ENCODE measurements at places on chromosomes 7 and 10.

GRCh38 chr7:149714910-149715471, 58.4 kb downstream of the ZNF467 start:
- peak; percentile 53 for DNase-seq

DNA sequence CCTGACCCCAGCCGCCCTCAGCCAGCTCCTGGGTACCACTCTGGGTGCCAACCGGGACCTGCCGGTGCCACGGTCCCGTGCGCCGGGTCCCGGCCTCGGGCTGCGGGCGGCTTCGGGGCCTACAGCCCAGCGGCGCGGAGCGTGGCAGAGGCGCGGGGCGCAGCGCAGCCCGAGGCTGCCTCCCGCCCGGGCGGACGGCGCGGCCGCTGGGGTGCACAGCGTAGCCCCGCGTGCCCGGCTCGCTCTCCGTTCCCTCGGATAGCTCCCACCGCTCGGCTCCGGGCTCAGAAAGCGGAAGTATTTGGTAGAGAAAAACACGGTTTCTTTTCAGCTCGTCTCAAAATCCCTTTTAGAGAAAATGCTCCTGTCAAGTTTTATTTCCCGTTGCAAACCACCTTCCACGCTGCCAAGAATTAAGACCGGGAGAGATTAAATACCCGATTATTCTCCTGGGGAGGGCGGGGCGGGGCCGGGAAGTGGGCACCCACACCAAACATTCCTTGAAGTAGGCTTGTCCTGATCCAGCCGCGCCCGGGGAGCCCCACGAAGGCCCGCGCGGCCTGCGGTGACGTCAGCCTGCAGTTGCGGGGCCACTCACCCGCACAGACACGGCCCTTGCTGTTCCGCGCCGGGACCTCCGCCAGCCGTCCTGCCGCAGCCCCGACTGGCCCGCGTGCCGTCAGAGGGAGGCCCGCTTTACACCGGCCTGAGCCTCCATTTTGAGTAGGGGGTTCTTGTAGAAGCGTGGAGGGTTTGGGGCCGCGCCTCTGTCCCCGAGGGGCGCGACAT, 7.2 kb downstream of the HOXA13 start:
- DNase-seq, result no peak

DNA sequence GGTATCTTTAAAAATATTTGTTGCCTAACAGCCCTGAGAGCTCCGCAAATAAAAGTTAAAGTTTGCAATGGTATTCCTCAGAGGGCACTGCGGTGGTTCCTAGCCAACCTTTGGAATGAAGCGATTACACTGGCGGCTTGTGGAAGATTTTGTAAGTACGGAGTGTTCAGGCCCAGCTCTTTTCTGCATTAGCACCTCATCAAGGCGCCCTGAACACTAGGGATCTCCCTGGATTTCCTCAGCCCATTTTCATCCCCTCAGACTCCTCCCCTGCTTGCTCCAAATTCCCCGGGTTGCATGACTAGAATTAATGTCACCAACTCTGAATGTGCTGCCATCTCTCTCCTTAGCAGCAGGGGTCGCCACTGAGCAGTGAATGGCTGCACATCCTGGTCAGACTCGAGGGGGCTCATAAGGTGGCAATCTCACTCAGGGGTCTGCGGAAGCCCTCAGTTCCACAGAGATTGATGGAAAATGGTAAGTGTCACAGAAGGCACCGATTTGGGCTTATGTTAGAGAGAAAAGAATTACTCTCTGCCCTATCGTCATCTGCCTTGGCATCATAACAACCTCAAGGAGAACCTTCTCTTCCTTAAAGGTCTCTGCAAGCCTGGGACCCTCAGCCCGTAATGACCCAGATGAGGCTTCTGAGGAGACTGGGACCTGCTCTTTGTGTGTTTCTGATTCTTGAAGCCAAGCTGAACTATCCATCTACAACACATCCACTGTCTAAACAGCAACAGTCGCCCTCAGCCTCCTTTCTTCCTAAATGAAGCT, 262.8 kb upstream of the AOAH start:
- peak; percentile 62 for DNase-seq

DNA sequence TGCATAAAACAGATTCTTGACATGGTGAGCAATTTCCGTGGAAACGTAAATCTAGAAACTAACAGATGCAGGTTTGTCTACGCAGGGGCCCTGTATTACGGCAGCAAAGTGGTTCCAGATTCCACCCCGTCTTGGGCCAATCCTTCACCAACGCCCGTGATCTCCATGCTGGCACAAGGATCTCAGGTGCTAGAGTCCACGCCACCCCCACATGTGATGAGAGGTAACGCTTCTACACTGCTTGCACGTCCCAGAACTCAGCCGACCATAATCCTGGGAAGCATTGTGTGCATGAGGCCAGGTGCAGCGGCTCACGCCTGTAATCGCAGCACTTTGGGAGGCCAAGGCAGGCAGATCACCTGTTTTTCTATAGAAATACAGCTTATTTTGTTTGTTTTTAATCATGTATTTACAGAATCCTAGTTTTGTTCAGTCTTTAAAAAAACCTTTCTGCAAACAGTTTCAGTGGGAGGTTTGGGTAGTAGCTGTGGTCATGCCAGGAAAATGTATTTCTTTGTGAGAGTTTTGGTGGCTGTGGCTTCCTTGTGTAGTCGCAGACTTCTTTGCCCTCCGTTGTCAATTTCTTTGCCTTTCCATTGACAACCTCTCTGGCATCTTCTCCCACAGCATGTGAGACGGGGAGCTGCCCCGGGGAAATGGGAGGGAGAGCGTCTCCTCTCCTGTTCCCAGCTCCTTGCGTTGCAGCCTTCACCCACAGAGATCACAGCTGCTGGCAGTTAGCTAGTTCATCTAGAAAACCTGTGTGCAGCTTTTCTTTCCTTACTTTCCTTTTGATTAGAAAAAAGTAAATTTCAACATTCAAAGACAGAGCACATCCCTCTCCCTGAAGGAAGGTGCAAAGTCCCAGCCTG, 35.7 kb downstream of the ITIH2 start:
- DNase-seq, result no peak

DNA sequence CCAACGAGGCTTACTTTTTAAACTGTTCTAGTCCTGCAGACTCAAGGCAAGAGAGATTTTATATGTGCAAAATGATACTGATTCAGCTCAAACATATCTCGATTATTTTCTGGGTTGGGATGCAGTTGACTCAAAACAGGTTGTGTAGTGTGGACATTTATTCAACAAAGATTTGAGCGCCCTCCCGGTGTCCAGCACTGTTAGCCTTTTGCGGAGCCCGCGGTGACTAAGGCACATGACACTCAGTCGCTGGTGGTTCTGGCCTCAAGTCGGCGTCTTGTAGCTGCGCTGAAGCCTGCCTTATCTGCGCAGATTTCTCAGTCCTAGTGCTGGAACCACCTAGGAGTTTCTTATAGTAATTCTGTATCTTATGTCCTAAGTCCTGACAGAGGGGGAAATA, 938 bp upstream of the CADPS2 start:
- DNase-seq, result no peak

- DNase-seq, result no peak
These were observed 18.1 kb upstream of the NPTX2 start for GRCh38 chr7:98598846-98599615.

- no peak for DNase-seq
These were observed 188.6 kb upstream of the GDF10 start for GRCh38 chr10:47111329-47111862.

GRCh38 chr7:21965291-21965690, 19.6 kb upstream of the CDCA7L start:
- DNase-seq, result no peak

- DNase-seq, result no peak
These were observed 656.0 kb downstream of the CNTNAP2 start for GRCh38 chr7:146772601-146773000.

- no peak for DNase-seq
These were observed 81.3 kb downstream of the CHST15 start for GRCh38 chr10:124012066-124012465.

DNA sequence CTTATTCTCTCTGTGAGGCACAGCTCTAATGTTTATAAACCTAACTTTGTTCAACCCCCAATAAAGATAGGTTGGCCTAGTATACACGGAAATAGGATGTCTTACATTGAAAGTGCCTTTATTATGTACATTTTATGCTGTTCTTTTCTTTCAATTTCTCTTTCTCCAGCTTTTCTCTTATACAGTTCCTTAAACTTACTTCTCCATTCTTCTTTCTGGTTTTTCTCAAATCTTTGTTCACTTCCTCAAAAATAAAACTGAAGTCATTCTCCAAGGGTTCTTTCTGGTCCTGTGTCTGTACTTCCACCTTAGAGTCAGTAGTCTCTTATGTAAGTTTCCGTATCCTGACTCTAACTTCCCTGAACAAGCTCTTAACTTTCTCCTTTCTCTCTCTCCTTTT, 29.2 kb upstream of the NAMPT start:
- no peak for DNase-seq

- DNase-seq, result no peak
These were observed 113.7 kb downstream of the CDK14 start for GRCh38 chr7:90709501-90710465.

GRCh38 chr7:139643951-139644585, 120.6 kb downstream of the CLEC2L start:
- DNase-seq, result no peak

DNA sequence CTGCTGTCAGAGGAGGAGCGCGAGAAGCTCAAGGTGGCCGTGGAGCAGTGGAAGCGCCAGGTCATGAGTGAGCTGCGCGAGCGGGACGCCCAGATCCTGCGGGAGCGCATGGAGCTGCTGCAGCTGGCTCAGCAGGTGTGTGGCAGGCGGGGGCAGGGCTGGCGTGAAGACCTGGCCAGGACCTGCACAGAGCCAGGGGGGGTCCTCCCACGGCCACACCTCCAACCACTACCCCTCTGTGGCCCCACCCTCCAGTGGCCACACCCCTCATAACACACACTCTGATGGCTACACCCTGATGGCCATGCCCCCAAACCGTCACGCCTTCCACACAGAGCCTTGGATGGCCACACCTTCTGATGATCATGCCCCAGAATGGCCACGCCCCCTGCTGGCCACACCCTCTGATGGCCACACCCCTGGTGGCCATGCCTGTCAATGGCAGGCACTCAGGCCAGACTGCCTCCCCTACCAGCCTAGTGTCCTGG, 23.4 kb upstream of the DPYSL4 start:
- peak; percentile 18 for DNase-seq

- DNase-seq, result no peak
These were observed 2.1 kb upstream of the FOXP2 start for GRCh38 chr7:114412548-114412947.

GRCh38 chr7:38296059-38296857, 22.8 kb upstream of the TARP start:
- DNase-seq, result no peak

- no peak for DNase-seq
These were observed 975.8 kb upstream of the AUTS2 start for GRCh38 chr7:68622500-68622899.

DNA sequence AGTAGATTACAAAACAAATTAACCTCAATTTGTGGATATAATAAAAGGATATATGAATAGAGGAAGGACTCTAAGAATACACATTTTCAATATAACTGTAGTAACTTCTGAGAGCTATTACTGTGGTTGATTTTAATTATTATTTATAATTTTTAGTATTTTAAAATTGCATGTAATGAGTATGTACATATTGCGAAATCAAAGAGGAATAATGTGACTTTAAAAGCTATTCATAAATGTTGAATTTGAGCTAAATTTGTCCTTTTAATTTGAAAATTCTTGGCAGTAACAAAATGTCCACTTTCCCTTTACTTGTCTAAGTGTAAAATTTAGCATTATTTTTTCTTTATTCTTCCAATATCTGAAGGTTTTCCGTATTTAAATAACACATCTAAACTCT, 750.6 kb upstream of the PCDH15 start:
- DNase-seq, result no peak

GRCh38 chr10:34219753-34220548, 595.1 kb downstream of the PARD3 start:
- DNase-seq, result no peak

DNA sequence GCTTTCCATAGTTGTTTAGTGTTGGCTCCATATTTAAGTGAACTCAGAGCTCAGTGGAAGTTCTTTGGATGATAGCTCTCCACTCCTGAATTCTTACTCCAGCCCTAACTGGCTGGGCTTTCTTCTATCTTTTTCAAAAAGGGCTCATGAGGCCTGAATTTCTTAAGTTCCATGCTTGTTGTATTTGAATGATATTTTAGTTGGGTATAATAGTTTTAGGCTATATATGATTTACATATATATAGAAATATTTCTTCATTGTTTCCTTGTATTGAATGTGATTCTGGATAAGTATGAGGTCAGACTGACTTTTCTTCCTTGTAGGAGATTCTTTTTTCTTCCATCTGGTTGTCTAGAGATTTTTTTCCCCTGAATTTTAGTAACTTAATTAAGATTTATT, 843.5 kb downstream of the LRMDA start:
- DNase-seq, result no peak

GRCh38 chr10:97612386-97612785, 20.9 kb downstream of the MORN4 start:
- DNase-seq, result no peak

- DNase-seq, result peak; percentile 7
These were observed 285.8 kb upstream of the CACNA2D1 start for GRCh38 chr7:82729172-82730030.

- no peak for DNase-seq
These were observed 60.8 kb upstream of the CELF2 start for GRCh38 chr10:10956681-10957542.
